ENCODE measurements at places on chromosomes 16 and 17. TPM values are rescaled to one million over a fixed set of nuclear protein-coding genes. Genes with fewer than 3 reads are reported as not detected.

DNA sequence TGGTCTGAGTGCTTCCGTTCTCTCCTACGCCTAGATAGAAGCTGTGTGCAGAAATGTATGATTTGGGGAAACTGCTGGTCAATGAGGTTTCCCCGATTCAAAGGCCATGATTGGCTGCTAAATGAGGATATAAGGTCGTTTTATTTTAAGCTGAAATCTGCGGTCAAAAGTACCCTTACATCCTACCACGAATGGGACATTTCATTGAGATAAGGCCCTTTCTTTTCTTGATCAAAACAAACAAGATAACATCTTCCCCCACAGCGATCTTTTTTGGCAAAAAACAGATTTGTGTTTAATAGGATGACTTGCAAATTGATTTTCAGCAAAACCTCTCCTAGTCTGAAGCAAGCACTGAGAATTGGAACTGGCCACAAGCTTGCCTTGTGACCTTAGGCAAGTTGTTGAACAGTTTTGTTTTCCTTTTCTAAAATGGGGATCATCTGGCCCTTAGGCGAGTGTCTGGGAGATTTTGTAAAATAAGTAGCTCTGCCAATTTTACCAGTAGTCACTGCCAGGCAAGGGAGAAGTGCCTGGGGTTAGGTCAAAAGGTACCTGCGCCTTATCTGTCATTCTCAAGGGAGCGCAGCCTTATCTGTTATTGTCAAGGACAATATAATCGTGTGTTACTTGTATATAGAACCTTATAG, 635 bp downstream of the SCPEP1 start:
- no peak for DNase-seq

DNA sequence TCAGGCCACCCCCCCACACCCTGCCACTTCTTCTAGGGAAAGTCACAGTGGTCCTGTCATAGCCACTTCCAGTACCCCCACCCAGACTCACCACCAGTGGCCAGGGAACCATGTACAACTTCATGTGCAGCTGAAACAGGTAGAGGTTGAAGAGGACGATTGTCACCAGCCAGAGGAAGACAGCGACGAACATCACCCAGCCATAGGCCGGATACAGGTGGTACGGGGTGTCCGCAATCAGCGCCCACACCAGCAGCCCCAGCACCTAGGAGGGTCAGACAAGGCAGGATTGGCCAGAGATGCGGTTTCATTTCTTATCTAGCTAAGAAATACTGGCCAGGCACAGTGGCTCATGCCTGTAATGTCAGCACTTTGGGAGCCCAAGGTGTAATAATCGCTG, 16.7 kb downstream of the ARL2BP start:
- DNase-seq, result peak; percentile 9

DNA sequence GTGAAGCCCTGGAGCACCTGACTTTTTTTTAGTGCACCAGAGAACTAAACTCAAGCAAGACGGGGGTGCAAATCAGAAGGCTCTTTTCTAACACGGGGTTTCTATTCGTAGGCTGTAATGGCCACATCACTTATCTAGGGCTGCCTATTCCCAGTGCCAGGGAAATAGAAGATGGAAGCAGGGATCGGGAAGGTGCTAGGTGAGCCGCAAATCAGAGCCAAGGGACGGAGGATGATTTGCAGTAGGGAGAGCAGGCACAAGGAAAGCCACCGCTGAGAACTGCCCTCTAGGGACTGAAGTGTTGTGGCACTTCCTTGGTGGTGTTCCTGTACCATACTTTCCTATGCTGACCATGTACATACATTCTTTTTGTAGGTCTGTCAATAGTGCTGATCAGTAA, 7.8 kb upstream of the SLC46A1 start:
- DNase-seq, result no peak

GRCh38 chr17:77508047-77508715, 367.4 kb downstream of the SEC14L1 start:
- peak; percentile 7 for DNase-seq

DNA sequence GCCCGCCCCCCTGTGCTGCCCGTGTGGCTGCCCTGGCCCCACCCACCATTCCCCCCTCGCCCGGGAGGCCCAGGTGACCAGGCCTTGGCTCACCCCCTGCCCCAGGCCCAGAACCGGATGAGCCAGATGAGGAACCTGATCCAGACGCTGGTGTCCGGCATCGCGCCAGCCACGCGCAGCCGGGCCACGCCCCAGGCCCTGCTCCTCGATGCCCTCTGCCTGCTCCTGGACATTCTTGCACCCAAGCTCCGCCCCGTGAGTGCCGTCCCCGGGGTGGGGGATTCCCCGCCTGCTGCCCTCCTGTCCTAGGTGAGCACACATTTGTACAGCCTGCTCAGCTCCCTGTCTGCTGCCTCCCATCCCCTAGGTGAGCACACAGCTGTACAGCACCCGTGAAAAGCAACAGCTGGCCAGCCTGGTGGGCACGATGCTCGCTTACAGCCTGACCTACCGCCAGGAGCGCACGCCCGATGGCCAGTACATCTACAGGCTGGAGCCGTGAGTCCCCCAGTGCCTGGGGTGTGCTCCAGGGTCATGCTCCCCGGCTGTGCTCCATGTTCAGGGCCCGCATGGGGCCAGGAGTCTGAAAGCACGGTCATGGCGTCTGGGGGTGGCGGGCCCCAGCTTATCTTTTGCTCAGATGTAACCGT, 4.8 kb downstream of the GNG13 start:
- no peak for DNase-seq

DNA sequence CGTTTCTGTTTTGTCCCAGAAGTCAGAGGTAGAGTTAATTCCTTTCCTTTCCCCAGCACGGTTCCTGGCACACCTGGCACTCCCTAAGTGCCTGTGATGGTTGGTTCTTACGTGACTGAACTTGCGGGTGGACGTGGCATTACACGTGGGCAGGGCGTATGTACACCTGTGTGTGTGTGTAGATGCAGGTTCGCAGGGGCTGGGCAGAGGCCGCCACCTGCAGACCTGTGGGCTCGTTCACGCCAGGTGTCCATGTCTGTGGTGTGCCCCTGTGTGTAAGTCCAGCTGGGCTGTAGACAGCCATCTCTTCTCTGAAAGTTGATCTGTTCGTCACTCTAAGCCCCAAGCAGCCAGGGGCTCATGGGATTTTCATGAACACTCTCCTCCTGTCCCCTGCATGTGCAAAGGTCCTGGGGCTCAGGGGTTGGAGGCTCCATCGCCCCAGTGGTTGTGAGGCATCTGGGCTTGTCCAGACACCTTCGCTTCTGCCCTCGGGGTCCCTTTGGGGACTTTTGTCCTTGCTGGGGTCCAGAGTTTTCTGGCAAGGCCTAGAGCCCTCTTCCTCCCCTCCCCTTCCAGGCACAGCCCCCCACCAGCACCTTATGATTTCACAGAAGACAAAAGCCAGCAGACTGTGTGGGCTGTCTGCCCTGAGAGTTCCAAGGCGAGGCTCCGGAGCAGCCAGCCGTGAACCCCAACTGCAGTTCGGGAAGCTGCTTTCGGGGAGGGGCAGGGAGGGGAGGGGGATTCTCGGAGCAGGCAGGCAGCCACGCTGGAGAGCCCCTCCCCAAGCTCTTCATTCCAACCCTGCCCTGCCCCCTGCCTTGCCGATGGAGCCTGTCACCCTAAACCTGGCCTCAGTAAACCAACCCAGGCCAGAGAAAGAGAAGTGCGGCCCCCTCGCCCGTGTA, 5.4 kb upstream of the FSCN2 start:
- no peak for DNase-seq

GRCh38 chr16:85865-86264, 7.8 kb downstream of the MPG start:
- DNase-seq, result no peak

DNA sequence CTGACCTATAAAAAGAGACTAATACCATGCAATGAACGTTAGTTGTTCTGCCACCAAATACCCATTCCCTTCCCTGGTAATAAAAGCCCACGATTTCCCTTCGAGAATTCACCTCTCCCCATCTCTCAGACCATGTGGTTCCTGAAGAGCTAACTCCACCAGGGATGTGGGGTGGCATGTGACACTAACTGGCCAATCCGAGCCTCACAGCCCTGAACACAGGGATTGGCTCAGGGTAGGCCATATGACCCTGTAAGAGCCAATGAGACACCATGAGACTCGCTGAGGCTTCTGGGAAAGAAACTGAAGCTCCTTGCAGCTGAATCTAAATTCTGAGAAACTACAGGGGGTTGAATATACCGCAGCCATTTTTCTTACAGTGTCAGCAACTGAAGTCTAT, 21.1 kb downstream of the HELZ start:
- DNase-seq, result peak; percentile 78

DNA sequence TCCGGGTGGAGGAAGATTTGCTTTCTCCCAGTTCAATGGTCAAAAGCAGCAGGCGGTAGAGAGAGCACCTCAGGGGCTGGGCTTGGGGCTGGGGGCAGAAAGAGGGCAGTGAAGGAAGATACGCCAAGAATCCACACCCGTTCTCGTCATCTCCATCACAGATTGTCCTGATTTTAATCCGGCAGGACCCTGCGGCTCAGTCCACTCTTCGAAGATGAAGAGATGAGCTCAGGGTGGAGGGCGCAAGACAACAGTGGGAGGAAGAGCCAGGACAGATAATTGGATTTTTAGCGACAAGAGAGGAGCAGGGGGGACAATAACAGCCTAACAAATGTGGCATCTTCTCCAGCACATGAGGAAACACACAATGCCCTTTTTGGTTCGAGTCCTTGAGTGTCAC, 165.9 kb downstream of the SDK2 start:
- no peak for DNase-seq

DNA sequence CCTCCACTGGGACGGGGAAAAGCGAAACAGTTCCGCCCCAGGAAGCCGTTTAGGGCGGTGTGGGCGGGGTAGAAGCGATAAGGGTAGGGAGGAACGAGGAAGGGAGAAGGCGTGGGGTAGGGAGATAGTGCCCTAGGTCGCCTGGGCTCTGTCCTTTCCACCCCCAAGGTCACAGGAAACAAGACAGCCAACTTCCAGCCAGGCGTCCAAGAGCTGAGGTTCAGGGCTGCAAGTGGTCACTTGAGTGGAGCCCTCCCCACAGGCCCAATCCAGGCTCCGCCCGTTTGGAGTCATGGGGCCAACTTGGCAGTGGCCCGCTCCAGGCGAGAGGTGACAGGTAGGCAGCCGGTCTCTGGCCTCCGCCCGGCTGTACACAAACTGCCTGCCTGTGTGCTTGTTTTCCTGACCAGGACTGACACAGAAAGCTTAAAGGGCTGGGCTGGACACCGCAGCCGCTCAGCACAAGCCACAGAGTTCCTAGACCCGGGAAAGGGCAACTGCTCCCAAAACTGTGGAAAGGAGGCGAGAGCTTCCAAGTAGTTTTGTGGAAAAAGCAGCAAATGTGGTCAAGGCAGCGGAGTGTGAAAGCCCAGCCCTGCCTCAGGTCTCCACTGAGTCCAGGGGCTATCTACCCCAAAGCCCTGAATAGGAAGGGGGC, at the start of gene RILP:
Gene RILP (minus strand): TSS at position 23 of the 658 bp plus-strand sequence. CDS start 62 bp downstream, outside the sequence.
- peak; percentile 90 for DNase-seq

DNA sequence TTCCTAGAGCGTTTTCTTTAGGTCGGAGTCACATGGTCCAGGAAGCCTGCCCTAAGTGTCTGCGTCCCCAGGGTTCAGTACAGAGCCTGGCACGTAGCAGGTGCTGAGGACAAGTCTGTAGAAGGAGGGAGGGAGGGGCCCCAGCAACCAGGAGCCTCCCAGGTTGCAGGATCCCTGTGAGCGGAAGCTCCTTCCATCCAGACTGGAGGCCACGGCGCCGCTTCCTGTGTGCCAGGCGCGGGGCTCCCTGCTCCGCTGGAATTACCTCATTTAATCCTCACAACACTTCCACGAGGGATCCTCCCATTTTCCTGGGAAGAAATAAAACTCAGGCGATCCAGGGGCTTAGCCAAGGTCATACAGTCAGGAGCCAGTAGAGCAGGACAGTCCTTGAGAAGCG, 22.1 kb downstream of the TRARG1 start:
- no peak for DNase-seq

DNA sequence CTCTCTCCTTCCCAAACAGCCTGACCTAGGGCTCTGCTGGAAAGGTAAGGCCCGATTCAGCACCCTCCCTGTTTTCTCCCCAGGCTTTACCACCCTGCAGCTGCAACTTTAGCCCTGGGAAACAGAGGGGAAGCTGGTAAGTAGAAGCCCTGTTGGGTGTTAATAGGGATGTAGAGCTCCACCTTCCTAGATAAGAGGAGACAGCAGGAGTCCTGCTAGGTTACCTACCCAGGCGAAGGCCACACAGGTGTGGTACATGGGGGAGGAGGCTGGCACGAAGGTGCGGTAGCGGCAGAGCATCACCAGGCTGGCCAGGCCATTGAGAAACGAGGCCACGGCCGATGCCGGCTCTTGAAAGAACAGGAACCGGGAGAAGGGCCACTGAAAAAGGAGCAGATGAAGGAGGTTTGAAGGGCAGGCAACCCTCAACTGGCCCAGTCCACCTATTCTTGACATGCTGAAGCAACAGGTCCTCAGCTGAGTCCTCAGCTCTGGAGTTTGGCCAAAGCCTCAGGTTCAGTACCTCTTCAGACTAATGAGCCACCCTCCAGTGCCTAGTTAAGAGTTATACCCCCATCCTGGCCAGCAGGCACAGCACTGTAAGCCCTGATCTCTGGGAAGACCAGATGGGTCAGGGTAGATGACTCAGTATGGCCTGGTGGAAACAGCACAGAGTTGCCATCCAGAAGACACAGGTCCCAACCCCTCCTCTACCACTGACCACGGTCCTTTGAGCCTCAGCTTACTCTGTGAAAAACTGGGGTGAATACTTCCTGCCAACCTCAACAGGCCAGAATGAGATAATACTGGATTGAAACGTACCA, 3.3 kb downstream of the PGAP3 start:
- DNase-seq, result no peak

The C1QTNF1 gene
- total RNA-seq, result 9.8 TPM

The TBC1D3I gene
- 2.2 TPM for total RNA-seq

The MT4 gene
- not detected for total RNA-seq

The UMOD gene
- total RNA-seq, result 0.43 TPM

The P2RX5 gene
- total RNA-seq, result 2.0 TPM
